ENCODE measurements at places on chromosomes 4 and X.

DNA sequence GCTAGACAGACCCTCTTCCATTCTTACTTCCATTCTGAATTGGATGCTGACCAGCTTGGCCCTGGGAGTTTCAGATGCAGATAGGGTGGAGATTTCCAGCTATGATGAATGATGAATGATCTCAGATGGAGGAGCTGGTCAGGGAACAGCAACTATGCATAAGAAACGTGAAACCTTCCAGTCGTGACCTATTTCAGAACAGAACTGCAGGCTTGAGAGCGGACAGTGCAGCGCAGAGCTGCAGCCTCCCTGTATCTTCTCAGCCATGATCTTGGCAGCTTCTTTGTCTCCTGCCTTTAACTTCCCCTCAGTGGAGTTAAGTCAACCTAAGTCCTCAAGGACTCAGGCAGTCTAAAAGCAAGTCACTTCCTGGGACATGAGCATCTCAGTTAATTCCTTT, 43.3 kb upstream of the HAND2 start:
- no peak for DNase-seq

- DNase-seq: no peak
Observed at GRCh38 chr4:173424899-173425805, 26.2 kb upstream of the SCRG1 start.

- DNase-seq: no peak
Observed at GRCh38 chr4:154126276-154126675, 337.4 kb upstream of the SFRP2 start.

DNA sequence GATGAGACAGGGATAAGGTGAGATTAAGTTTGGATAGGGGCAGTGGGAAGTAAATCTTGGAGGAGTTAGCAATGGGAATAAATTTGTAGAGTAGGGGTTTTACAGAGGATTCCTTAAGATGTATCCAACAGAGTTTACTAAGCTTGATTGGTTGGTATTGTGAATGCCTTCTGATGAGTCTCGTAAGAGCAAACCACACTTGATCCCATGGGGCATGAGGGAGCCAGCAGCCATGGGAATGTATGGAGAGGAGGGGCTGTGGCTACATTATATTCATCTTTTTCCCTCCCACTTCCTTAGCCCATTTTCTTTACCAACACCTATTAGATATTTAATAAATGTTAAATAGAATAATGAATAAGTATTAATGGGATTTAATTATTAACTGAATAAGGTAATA, 126.6 kb upstream of the NDST3 start:
- DNase-seq: no peak

Data from activated CD8-positive, alpha-beta memory T cell treated with anti-CD3 and anti-CD28 coated beads, Interleukin-2, amount 50 U/mL, for 4 hours (primary cell).